ENCODE measurements at places on chromosomes 5 and 9.

- no peak for DNase-seq
Measured at GRCh38 chr5:11072568-11072967, 311.5 kb upstream of the DAP start.

GRCh38 chr5:36844305-36844704, 32.3 kb upstream of the NIPBL start:
- no peak for DNase-seq

- no peak for DNase-seq
Measured at GRCh38 chr9:133163504-133164172, at the start of gene GBGT1. GBGT1 (minus strand) TSS chr9:133163914; CDS start chr9:133162412, 1,502 bp downstream.

DNA sequence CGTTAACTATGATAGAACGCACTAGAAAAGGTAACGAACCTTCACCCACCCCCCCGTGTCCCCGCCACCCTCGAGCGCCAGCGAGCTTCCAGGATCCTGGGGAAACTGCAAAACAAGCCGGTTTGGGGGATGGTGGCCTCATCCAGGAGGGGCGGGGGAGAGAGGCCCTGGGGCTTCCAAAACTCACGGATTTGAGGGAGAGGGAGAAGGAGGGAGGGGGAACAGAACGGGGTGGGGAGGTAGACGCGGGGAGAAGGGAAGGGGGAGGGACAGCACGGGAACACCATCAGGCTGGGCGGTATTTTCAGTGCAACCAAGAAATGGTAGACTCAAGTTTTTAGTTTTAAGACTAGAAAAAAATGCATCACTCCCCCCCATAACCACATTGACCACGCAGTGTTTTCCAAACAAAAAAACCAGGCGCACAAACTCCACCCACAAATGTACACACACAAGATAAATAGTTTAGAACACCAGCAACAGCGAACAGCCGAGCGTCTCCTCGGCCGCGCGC, 1.4 kb downstream of the NRARP start:
- no peak for DNase-seq

DNA sequence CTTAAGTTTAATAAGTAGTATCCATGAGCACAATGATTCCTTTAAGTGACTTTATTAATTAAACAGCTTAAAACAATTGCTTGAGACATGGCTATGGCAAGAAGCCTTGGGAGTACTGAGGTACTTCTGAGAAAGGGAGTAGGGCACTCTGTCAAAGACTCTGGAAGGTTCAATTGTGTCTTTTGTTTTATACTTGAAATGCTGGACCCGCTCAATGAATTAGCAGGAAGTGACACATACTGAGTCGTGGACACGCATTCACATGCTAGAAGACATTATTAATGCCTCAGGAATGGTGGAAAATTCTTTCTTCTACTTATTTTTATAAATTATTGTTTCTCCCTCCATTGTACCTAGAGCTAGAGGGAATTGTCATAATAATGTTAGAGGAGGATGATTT, 347.3 kb upstream of the ZNF608 start:
- no peak for DNase-seq

- DNase-seq = no peak
Measured at GRCh38 chr5:115530426-115530825, 14.1 kb downstream of the FEM1C start.

DNA sequence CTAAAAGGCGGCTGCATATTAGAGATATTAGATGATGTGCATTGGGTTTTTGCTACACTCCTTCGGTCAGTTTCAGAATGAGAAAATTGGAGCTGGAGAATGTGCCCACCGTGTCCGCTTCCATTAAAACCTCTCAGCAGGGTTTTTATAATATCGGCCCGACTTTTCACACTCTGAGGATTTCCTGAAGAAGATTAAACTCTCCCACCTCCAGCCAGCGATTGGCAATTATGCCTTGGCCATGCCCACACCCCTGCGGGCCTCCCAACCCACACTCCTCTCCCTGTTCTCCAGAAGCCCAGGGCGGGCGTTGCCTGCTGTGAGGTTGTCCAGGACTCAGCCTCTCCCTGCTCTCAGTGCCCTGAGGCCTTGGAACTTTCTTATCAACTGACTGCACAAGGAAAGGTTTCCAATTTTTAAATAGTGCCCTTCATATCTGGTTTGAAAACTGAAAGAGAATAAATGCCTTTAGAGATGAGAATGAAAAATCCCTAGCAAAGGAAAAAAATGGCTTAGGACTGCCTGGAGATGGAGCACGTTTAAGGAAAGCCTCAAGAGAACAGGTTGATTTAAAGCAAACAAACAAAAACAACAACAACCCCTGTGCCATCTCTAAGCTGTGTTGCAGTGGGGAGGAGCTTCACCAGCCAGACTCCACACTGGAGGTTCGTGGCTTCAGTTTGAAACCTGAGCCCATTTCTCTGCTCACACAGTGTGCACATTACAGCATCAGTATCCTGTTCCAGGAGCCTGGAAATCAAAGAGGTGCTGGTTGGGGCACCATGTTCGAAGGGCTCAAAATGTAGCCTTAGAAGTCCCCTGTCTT, 292.9 kb downstream of the NSG2 start:
- no peak for DNase-seq

GRCh38 chr5:168015506-168015905, 275.9 kb upstream of the WWC1 start:
- DNase-seq = no peak

DNA sequence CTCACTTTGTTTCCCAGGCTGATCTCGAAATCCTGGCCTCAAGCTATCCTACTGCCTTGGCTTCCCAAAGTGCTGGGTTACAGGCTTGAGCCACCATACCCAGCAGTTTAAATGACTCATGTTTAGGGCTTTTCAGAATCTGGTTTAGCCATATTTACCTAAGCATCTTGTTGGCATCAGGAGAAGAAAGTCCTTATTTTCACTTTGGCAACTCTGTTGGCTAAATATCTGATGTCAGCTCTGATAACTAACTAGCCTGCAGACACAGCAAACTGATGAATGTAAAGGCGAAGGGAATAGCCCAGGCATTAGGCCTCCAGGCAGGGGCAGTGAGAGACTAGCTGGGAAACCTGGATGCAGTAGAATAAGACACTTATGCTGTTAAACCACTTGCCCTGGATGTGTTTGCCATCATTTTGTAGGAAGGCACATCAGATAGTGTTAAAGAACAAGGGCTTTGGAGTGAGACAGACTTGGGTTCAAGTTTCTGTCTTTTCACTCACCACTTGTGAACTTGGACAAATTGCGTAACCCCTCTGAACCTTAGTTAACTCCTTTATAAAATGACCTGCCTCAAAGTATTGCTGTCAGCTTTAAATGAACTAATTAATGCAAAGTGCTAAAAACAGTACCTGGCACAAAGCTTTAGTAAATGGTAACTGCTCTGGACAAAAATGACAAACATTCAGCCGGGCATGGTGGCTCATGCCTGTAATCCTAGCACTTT, 34.7 kb upstream of the GARNL3 start:
- no peak for DNase-seq

GRCh38 chr5:181217111-181217802, 5.8 kb upstream of the TRIM41 start:
- DNase-seq = peak; percentile 63

DNA sequence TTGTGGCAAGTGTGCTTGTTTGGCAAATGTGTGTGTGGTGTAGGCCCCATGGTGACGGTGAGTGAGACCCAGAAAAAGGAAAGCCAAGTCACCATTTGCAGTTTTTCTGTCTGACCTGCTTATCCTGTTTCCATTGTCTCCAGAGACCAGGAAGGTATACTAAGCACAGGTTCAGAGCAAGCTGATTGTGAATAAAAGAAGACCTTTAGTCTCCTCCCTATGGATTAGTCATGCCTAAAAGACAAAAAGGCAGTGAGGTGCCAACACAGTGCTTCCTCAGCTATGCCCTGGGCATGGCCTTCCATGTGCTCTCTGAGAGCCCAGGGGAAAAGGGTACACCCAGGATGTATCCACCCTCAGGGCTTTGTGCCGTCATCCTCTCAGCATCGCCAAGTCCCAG, 49.2 kb upstream of the SHOC1 start:
- DNase-seq = no peak

DNA sequence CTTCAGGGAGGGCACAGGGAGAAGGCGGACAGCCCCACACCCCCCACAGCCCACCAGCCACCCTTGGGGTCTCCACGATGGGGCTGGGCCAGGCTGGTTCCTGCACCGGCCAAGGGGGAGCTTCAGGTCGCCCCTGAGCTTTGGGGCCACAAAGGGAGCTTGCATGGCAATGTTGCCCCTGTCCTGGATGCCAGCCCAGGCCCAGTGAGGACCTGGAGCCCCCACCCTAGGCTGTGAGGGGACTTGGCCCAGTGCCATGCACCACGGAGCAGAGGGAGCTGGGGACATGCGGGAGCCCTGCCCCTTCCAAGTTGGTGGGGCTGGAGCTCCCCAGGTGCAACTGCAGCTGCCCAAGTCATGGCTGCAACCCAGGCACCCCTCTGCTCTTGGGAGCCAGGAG, 18.4 kb downstream of the TMEM38B start:
- DNase-seq = no peak

DNA sequence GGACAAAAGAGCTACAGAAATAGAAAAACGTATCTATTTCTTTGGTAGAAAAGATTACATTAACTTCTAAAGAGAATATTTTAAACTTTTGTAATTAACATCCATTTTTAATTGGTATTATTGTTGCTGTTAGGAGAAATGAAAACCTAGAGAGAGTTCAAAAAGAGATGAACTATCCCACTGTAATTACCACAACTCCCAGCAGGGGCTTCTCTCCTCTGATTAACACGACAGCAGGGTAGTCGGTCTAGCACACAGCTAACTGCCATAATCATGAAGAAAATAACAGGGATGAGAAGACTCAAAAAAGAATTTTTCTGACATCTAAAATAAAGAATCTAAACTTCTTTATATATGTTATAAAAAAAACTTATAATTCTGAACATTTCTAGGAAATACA, 86.2 kb upstream of the CDH9 start:
- DNase-seq = no peak

- no peak for DNase-seq
Measured at GRCh38 chr9:107375001-107375400, 91.9 kb downstream of the RAD23B start.

DNA sequence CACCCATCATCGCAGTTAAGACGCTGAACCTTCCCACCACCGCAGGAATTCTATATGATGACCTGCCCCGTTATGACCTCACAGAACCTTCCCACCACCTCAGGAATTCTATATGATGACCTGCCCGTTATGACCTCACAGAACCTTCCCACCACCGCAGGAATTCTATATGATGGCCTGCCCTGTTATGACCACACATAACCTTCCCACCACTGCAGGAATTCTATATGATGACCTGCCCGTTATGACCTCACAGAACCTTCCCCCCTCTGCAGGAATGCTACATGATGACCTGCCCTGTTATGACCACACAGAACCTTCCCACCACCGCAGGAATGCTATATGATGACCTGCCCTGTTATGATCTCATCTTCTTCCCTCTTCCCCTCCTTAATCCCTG, 64.3 kb downstream of the IRX1 start:
- DNase-seq = no peak

DNA sequence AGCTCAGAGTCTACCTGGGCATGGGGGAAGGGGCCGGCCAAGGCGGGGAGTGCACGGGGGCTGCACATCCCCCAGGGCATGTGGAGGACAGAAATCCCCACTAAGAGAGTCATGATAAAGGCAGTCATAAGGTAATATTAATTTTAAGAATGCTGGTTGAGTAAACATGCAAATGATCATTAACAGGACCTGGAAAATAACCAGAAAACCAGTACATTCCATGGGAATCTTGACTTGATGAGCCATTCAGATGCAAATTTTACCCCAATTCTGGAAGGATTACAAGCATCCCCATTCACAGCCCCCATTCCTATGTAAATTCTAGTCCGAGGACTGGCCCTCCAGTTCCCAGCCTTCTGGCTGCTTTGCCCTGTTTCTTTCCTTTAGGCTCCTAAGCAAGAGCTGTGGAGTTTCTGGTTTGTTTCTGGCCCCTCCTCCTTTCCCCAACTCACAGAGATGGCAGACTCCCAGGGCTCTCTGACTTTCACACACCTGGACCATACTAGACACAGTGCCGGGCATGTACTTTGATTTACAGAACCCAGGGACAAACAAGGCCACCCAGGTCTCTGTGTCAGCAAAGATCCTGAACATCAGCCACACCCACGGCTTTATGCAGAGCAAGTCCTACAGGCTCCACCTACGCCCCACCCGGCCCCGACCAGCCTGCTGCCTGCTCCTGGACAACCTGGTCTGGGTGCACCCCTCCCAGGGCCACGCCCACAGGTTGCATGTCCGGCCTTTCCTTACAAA, 62.7 kb downstream of the SEMA4D start:
- no peak for DNase-seq

- no peak for DNase-seq
Measured at GRCh38 chr9:3299872-3300271, 225.9 kb downstream of the RFX3 start.

DNA sequence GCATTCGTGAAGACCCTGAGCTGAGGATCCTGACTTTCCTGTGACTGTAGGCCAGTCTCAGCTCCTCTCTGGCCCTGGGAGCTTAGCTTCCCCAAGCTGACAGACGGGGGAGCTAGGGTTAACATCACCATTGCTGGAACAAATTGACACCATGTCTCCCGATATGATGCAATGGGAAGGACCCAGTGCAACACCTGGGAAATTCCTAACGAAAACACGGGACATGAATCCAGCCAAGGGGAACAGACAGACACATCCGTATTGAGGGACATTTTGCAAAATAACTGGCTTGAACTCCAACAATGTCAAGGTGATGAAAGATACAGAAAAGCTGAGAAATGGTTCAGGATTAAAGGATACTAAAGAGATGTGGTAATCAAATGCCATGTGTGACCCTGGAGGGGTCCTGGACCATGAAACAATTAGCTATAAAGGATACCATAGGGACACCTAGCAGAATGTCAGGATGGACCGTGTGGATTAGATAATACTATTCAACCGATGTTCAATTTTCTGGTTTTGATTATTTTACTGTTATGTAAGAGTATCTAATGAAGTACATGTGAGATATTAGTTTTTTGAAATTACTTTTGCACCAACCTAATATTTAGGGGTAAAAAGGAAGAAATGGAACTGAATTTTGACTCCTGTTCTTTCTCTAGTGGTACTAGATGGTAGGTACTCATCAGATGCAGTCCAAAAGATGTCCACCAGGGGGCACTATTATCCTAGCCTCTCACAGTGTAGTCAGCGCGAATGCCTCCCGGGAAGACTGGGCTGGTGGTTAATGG, 52.7 kb downstream of the NDST1 start:
- peak; percentile 83 for DNase-seq

- DNase-seq = no peak
Measured at GRCh38 chr9:35757226-35757891, 3.3 kb upstream of the MSMP start.

DNA sequence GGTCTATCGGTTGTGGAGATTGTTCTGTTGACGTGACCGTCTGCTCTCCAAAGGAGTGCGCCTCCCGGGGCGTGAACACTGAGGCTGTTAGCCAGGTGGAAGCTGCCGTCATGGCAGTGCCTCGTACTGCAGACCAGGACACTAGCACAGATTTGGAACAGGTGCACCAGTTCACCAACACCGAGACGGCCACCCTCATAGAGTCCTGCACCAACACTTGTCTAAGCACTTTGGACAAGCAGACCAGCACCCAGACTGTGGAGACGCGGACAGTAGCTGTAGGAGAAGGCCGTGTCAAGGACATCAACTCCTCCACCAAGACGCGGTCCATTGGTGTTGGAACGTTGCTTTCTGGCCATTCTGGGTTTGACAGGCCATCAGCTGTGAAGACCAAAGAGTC, 128.9 kb upstream of the DMRT1 start:
- no peak for DNase-seq
